AG04449 (cell line): ENCODE measurements at places on chromosomes 13 and 19.

DNA sequence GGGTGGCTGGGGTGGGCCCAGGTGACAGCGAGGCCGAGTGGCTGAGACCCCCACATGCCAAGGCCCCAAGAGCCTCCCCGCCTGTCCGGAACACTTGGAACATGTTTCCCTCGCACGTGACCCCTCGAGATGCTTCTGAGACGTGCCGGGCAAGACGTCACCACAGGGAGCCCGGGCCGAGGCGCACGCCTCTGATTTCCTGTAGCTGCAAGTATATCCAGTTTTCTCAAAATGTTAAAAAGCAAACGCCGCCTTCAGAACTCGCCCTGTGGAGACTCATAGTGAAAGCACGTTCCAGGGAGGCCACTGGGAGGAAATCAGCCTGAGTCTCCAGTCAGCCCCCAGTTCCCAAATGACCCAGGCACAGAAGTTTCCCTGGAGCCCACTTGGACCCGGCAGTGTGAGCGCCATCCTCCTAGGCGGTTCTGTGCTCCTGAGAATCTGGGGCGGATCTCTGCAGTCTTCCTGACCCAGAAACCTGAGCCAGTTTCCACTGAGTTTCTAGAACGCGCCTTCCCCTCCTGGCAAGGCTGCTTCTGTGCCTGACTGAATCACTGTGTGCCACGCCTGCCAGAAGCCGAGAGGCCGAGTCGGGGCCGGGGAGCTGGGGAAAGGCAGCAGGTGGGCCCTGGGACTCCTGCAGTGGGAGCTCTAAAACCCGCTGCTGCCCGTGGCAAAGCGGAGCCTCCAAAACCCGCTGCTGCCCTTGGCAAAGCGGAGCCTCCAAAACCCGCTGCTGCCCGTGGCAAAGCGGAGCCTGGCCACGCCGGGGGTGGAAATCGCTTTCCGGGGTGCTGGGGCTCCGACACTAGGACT, 179.3 kb downstream of the KDM4B start:
- no peak for DNase-seq

GRCh38 chr13:29190298-29190697, 370.2 kb downstream of the MTUS2 start:
- DNase-seq, result no peak

GRCh38 chr19:23817519-23817918, 58.8 kb upstream of the ZNF681 start:
- DNase-seq, result no peak

DNA sequence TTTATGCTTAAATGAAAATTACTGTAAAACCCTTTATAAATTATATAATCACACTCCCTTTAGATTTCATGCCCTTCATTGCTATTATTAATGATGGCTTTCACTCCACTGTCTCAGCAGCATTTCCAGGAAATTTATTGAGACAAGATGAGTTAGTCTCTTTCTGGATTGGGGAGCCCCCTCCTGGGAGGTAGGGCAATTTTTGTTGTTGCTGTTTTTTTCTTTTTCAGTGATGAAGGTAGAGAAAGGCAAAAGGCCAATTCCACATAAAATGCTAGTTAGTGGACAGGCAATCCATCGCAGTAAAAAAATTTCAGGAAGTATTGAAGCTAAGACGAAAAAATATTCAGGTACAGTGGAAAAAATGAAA, 80.2 kb downstream of the TEX26 start:
- DNase-seq, result no peak

DNA sequence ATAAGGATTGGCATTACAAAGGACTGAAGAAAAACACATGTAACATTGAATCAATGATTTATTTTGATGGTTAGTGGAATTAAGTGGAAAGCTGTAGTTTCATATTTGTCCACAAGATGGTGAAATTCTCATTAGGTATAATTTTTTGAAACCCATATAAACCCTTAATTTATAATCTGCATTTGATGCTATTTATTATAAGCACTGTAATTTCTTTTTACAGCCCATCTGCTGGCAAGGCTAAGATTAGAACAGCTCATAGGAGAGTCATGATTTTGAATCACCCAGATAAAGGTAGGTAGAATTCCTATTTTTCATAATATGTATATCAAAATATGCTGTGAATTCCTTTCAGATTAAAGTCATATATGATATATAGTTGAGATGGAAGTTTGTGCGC, 62.2 kb downstream of the DNAJC15 start:
- DNase-seq, result no peak

- DNase-seq, result no peak
Observed at GRCh38 chr19:29402563-29402962, 123.2 kb upstream of the VSTM2B start.

- DNase-seq, result no peak
Observed at GRCh38 chr13:39185326-39185725, 147.1 kb downstream of the NHLRC3 start.

GRCh38 chr19:32969549-32969948, 2.2 kb downstream of the CEP89 start:
- DNase-seq, result no peak

GRCh38 chr13:23771552-23771951, 117.6 kb downstream of the MIPEP start:
- DNase-seq, result no peak

GRCh38 chr19:7924241-7924640, 1.7 kb downstream of the CTXN1 start:
- DNase-seq, result no peak

DNA sequence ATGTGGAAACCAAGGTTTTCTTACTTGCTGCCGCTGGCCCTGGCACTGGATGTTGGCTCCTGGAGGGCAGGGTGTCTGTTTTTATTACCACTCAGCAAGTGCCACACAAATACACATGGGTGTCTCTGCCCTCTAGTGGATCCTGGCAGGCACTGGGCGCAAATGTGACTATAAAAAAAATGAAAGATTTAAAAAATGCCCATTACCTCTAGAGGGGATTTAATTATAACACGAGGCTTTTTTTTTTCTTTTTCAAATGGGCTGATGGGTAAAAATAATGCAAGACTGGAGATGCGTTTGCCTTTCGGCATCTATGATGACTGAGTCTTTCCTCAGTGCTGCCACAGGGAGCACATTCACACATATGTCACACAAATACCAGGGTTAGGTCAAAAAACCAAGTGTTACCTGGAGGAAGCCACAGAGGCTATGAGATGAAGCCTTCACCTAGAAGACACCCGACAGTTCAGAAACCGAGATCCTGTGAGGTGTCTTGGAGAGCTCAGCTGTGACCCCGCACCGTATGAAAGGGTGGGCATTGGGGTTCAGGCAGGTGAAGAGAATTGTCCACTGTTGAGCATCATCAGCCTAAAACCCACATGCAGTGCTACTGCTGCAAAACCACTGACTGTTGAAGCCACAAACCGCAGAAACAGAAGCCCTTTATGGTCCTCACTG, 25.7 kb downstream of the CHAMP1 start:
- no peak for DNase-seq

- no peak for DNase-seq
Observed at GRCh38 chr19:6125571-6125989, 9.9 kb upstream of the ACSBG2 start.

- DNase-seq, result no peak
Observed at GRCh38 chr13:39201180-39201579, 162.9 kb downstream of the NHLRC3 start.

- peak; percentile 82 for DNase-seq
Observed at GRCh38 chr19:11168568-11168967, 13.0 kb upstream of the SPC24 start.

DNA sequence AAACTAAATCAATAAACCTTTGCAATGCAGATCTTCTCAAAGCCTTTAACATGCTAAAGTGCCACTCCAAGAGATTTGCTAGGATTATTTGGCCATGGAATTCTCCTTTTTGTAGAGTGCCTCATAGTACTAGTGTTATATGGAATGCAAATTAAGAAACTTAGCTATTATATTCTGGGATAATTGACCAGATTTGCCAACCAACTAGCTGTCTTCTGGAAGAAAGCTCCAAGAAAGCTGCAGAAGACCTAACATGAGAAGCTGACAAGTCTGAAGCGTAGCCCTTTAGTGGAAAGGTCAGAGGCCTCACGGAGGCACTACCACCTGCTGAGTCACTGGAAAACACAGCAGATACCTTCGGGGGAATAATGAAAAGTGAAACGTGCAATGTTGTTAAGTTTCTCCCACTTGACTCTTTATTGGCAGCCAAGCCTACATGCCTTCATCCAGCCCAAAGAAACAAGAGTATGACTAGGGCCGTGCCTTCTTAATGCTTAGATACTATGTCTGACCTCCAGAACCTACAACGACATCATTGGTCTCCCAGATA, 29.8 kb upstream of the KATNAL1 start:
- no peak for DNase-seq

DNA sequence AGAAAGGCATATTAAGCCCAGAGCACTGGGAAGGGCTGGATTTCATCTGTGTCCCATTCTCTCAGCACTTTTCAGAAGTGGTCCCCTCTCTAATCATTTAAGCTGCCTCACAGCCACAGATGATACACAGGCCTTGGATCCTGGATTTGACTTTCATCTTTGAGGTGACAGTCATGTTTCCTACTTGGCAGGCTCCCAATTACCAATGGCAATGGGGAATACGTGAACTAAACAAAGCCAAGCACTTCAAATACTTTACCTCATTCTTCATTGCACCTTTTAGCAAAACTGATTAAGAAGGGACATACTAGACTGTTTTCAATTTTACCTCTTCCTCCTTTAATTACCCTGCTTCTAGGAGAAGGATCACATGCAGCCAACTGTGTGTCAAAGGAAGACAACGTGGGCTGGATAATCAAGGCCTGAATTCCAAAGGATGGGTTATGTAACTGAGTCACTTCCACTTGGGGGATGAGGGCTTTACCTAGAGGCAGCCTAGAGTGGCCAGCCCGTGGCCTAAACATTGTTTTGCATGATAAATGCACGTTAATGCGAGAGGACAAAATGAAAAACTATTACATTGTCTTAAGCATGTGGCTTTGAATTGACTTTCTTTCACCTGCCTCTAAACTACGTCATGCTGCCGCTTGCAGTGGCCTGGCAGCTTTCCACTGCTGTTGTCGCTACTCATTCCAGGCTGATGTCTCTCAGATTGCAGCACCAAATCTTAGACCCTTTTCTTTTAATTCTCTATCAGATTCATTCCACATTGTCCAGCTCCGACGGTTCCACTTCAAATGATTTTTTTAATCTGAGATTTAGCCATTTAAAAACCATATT, 95.0 kb downstream of the KCTD12 start:
- no peak for DNase-seq

DNA sequence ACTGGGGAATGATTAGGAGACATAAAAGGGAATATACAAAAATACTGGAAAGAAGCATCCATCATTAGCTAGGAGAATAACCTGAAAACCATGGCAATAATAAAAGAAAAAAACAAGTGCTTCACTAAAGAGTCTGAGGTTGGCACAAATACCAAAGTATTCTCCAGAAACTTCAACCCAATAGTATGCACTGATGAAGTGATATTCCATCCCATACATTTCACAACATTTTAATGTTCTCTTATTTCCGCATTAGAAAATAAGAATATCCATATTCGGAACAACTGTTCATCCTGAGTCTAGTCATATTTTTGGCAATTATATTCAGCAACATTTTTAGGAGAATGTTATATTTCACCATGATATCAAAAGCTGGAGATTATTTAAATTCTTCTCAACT, 116.2 kb downstream of the POSTN start:
- DNase-seq, result no peak

GRCh38 chr13:112965573-112966115, 3.4 kb upstream of the MCF2L start:
- DNase-seq, result no peak

DNA sequence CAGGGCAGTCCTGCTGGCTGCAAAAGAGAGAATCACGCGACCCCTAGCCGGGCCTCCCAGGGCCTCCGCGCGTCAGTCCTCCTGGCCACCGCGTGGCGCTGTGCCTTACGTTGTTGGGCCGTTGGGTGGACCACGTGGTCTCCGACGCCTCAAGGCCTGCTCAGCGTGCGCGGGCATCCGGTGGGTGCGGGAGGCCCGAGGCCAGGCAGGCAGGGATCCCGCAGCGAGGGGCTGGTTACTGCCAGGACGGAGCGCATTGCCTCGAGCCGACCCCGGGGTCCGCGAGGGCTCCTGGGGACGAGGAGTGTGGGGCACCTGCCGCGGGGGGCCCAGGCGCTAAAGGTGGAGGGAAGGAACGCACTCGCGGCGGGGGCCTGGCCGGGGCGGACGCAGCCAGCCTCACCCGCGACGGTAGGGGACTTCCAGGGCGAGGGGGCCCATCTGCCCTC, at the start of gene TDRD12:
Gene TDRD12, plus strand, starts transcription at position 157 of the 449 bp plus-strand sequence. CDS start 306 bp downstream, outside the sequence.
- DNase-seq, result no peak

- no peak for DNase-seq
Observed at GRCh38 chr13:28826368-28826767, 6.2 kb downstream of the MTUS2 start.

DNA sequence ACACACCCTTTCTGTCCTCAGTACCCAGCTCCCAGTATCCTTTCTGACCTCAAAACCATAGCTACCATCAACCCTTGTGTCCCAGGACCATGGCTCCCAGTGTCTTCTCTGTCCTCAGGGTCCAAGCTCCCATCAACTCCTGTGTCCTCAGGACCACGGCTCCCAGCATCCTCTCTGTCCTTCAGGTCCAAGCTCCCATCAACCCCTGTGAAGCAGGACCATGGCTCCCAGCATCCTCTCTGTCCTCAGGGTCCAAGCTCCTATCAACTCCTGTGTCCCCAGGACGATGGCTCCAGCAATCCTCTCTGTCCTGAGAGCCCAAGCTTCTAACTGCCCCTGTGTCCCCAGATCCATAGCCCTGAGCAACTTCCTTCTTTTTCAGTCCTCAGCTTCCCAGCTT, 1.7 kb upstream of the CADM4 start:
- no peak for DNase-seq

GRCh38 chr19:42113641-42114348, 18.5 kb downstream of the POU2F2 start:
- peak; percentile 91 for DNase-seq

- DNase-seq, result peak; percentile 19
Observed at GRCh38 chr13:74774264-74774663, 640.1 kb upstream of the KLF12 start.

DNA sequence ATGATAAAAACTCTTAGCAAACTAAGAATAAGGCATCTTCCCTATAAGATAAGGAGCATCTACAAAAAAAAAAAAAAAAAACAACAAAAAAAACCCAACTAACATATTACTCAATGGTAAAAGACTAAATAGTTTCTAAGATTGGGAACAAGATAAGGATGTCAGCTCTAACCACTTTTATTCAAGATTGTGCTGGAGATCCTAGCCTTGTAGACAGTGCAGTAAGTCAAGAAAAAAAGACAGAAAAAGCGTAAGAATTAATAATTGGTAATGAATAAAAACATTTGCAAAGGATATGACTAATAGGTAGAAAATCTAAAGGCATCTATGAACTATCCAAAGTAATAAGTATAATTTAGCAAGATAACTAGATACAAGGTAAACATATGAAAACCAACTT, 33.0 kb downstream of the ZIC2 start:
- DNase-seq, result no peak

GRCh38 chr19:48571378-48572162, 19.6 kb downstream of the SULT2B1 start:
- DNase-seq, result no peak

GRCh38 chr13:40243047-40243446, 423.4 kb downstream of the FOXO1 start:
- no peak for DNase-seq
